ENCODE measurements at places on chromosomes 4 and X.

GRCh38 chr4:18578307-18578706, 556.8 kb upstream of the LCORL start:
- no peak for DNase-seq

GRCh38 chrX:2632533-2633504, 58.3 kb upstream of the CD99 start:
- DNase-seq, result no peak

DNA sequence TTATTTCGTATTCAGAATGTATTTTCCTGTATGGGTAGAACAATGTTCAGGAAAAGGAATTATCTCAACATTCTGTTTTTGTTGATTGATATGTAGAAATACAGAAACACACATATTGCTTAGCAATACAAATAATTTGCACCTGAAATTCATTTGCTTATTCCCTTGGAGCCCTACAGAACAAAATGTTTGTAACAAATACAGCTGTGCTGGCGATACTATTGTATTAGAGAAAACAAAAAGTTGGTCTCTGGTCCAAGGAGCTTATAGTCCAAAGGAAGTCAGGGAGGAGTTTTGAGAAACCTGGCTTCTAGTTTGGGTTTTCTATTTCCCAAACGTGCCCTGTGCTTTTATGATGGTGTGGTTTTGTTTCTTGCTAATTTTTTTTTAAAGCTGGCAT, 37.8 kb upstream of the CAPN6 start:
- DNase-seq, result no peak

DNA sequence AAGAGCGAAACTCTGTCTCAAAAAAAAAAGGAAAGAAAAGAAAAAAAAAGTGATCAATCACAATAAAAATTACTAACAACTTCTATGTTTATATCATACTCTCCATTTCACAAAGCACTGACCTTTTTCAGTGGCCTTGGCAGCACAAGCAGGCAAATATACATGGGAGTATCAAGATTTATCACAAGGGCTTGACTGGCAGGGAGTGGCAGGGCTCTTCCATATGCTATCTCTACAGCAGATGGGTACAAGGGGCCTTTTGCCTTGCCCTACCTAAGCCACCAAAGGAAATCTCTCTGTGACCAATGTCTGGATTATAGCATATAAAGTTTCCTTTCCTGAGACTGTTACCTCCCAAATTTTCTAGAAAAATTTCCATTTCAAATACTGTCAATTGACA, 24.4 kb downstream of the TSPAN5 start:
- DNase-seq, result no peak

All from KBM-7 (cell line).